Activated naive CD4-positive, alpha-beta T cell treated with Interleukin-2 at 50 U/mL for 16 hours (primary cell): ENCODE measurements at places on chromosomes 2 and 18.

- no peak for DNase-seq
These were observed 24.8 kb upstream of the LMAN1 start for GRCh38 chr18:59383851-59384250.

- no peak for DNase-seq
These were observed 52.9 kb downstream of the UPP2 start for GRCh38 chr2:158154596-158154995.

- no peak for DNase-seq
These were observed 21.5 kb upstream of the CALCRL start for GRCh38 chr2:187469538-187469937.

DNA sequence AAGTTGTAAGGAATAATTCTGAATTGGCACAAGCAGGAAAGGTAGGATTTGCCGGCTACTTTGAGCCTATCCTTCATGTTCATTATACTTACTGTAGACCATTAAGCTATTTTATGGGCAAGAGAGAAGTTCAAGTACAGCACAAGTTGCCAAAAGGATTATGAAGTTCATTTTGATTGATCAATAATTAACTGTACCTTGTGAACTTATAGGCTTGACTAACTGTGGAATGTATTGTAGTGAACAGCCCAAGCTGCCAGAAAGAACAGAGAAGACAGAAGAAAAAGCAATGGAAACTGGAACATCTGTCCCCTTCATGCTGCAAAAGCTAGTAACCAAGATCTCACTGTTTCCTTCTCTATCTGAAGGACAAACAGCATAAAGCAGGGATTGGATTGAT is 810.1 kb upstream of the ZEB2 start:
- DNase-seq = no peak

GRCh38 chr2:176534798-176535466 is 265.7 kb downstream of the MTX2 start:
- DNase-seq = no peak

DNA sequence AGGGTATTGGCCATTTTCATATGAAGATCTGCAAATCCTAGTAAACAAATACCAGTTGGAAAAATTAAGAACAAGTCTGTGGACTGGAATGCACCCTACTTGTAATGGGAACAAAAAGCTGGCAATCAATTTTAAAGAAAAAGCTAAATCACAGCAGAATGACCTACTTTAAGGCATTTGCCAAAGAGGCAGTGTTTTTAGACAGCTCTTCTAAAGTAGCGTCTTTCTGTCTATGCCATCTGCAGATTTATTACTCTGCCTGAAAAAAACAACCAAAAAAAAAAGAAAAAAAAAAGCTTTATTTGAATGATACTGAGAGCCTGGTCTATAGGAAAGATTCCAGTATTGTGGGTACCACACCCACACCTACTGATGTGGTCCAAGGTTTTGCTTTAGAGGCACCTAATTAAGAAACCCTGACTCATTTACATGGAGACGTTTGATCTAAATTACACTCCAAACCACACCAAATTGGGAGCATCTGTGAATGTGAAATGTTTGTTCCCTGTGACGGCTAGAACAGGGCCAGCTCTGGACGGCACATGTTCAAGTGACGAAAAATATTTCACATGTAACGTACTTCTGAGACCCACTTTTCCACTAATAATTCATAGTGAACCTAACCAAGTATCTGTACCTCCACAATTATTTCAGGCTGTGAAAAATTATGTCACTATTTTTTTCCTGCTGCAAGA is 597.1 kb downstream of the ARHGAP15 start:
- no peak for DNase-seq

- DNase-seq = no peak
These were observed 102.2 kb upstream of the CYP1B1 start for GRCh38 chr2:38178119-38178518.

GRCh38 chr2:30670453-30670852 is 136.8 kb downstream of the CAPN13 start:
- DNase-seq = no peak

- DNase-seq = no peak
These were observed 419.5 kb upstream of the CELF4 start for GRCh38 chr18:37985126-37985525.

DNA sequence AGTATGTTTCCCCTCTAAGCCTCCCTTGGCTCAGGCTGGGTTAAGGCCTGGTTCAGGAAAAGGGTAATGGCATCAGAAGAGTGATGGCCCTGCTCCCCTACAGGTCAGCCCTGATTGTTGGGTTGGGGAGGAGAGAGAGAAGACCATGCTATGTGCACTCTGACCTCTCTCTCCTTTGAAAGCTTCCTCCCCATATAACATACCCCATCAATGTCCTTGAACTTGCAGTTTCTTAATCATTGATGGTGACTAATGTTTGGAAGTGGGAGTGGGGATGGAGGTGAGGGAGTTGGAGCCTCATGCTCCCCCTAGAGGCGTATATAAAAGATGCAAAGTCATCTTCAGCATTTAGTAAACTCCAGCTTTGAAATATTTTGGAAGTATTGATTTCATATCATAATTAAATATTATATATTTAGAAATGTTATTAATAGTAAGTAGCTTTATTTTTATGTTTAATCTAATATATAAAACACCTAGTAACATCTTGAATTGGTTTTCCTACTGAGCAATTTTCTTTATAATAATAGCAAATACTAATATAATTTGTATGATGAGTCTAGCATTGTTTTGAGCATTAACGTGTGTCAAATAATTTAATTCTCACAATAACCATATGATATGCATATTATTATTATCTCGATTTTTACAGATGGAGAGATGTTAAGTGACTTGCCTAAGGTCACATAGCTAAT is 8.8 kb downstream of the PLCL1 start:
- DNase-seq = no peak

DNA sequence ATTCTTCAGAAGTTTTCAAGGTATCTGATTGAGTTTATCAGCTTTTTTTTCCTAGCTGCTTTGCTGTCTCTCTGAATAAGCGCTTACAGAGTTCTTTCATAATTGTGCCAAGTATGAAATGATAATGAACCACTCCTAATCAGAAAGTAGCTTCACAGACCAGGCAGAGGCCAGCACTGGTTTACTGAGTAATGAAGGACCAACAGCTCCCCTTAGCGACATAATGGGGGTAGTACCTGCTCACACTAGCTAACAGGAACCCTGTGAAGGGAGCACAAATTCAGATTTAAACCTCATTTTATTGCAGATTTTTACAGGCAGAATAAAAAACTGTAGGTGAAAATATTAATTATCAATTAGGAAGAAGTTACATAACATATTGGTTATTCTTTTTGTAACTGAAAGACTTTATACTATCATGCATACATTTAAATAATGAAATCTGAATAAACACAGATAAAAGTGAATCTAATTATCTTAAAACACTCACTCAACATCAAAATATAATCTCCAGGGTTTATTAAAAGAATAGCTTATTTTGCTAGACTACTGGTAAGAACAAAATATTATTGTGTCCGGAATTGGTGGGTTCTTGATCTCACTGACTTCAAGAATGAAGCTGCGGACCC is 53.7 kb upstream of the LRRC30 start:
- no peak for DNase-seq

DNA sequence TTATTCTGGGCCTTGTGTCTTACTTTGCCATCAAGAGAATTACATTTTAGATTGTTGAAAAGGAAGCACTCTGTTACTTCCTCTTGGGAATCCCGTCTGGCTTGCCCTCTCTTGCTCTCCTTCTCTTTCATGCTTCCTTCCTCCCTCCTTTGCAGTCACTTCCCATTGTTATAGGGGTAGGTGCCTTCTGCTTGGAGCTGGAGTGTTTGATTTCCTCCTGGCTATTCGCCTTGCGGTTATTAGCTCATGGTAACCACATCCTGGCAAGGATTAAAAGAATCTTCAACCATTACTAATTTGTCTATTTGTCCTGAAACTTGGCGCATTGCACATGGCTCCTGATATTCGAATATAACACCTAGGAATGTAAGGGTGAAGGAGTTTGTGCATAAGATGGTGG is 115.0 kb downstream of the CERS6 start:
- no peak for DNase-seq

DNA sequence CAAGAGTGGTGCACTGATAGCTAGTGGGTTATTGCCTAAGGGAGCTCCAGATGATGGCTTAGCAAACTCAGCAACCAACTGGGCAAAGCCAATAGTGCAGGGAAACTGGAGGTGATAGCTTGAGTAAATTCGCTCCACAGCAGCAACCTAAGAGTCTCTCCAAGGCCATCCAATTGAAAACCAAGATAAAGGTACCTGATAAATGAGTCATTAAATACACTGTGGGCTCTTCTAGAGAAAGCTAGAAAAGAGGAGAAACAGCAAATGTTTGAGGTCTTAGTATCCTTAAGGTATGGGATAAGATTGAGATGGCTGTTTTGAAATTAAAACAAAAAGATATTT is 197.8 kb upstream of the ERBB4 start:
- no peak for DNase-seq

DNA sequence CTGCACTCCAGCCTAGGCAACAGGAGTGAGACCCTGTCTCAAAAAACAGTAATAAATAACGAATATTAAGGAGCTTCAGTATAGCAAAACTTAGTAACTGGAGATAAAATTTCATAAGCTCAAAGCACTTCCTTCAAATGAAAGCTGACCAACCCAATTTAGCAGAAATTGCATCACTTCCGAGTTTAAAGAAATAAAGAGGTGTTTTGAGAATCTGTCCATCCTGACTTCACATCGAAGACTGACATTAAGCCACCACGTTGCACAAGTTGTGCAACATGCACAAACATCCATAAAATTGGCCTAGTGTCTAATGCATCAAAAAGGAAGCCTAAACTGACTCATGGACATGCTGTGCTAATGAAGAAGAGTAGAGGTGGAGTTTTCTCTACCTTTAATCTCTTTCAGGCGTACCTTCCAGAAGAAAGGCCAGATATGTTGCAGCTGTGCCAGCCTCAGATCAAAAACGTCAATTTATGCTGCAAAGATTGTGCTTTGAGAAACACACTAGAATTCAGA is 7.7 kb upstream of the DSG3 start:
- no peak for DNase-seq

DNA sequence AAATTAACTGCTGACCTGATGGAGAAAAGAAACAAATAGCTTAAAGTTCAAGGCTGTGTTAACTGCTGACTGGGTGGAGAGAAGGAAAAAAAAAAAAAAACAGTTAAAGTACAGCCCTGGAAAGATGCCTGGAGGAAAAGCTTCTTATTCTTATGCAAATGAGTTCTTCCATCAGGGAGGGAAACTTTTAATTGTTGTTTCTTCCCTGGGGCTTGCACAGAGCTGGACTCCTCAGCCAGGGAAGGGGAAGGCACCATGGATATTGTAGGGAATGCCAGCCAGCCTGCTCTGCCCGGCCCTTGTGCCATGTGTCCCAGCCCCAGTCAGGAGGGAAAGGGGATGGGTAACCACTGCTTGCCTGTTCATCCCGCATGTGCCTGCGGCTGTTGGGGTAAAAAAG is 833.1 kb upstream of the CRIM1 start:
- DNase-seq = no peak

GRCh38 chr2:28444956-28445355 is 50.9 kb upstream of the PLB1 start:
- DNase-seq = no peak

DNA sequence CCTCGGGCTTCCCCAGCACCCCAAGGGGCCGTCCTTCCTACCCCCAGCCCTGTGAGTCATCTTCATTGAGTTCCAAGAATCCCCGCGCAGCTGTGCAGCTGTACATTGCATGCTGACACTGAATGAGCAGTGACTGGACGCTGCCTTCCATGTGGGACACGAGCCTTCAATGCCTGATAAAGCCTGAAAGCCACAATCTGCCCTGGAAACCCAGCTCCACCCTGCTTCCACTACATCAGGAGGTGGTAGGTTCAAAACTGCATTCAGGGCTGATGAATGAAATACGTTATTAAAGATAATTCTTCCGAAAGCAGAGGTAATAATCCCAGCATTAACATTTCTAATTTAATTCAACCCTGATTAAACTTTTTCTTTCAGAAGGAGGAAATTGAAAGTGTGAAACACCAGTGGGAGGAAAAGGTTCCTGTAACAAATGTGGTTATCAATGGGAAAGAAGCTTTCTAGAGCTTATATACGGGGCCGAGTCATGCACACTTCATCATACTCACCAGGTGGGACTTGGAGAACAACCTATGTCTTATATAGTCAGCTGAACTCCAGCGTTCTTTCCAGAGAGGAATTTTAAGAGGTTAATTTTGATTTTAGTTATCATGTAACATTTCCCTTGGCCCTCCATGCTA is 360.1 kb downstream of the LPIN1 start:
- peak; percentile 27 for DNase-seq

DNA sequence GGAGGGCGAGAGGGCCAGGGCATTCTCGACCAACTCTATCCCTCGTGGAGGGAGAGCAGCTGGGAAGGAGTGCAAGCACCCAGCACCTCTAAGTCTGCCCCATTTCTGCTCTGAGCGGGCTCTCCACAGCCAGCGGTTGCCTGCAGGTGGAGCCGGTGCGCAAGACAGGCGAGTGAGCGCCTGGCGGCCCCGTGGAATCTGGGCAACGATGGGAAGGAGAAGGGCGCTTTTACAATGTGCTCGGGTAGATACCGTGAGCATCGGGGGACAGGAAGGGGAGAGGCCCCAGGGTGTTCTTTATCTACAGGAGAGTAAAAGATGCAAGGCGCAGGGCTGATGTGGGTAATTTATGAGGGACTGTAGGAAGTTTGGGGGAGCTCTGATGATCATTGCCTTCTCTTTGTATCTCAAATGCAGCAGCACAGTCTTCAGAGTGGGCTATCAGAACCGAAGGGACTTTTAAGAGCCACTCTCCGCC is 867 bp upstream of the TTL start:
- DNase-seq = peak; percentile 87

DNA sequence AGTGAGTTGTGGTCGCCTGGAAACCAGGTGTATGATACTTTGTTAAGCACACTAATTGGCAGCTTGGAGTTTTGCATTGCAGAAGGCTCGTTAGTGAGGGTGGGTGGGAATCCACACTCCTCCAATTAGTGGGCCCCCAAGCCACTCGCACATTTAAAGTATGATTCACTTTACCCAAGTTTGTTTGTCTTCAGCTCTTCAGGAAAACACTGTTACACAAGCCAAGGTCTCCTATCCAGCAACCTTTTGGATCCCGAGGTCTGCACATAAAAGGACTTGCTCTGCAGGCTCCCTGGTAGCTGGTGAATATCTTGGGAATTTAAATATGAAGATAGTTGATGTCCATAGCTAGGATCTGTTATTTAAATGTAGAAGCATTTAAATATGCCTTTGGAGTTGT is 66.1 kb downstream of the NPAS2 start:
- DNase-seq = no peak

DNA sequence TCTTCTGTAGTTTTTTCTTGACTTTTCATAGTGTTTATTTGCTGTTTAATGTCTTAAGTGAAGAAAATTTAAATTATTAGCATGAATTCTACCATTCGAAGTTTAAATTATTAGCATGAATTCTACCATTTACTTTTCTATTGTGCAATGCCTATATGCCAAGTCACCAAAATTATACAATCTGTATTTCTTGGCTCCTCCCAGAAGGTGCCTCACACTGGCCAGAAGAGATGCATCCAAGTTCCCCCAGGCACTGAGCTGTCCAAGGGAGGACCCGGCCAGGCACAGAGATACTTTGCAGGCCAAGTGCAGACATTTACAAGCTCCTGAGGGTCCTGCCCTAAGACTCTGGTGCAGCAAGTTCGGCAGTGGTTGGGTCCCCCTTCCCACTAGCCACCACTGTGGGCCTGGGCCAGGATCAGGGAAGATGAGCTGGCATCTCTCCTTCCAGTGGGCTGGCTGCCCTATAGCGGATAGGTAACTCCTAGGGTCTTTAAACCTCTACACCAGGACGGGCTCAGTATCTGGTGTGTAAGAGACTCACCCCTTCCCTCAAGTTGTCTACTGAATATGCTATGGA is 31.3 kb downstream of the TMEM247 start:
- DNase-seq = no peak
